ENCODE measurements at places on chromosomes 13 and 19.

DNA sequence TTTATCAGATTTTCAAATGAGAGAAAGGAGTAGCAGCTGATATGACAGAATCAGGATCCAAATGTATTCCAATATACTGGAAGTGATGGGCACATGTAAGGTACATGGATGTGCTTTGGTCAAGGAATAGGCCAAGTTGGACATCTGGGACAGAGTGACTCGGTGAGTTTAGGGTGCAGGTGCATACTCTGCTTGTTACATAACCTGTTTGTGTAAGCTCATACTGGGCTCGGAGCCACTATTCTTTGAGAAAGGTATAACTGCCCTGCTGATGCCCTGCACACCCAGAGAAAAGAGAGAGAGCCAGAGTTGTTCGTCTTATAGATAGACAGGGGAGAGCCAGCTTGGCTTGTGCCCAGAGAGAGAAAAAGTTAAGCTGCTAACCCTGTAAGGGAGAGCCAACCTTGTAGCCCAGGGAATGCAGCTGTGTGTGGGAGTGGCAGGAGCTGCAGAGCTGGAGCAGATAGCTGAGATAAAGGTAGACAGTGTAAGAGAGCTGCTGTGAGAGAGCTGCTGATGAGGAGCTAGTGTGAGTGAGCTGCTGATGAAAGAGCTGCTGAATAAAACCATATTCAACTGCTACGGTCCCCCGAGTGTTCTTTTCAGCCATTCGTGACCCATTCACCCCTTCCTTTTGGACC, 40.7 kb upstream of the N4BP2L1 start:
- no peak for DNase-seq

DNA sequence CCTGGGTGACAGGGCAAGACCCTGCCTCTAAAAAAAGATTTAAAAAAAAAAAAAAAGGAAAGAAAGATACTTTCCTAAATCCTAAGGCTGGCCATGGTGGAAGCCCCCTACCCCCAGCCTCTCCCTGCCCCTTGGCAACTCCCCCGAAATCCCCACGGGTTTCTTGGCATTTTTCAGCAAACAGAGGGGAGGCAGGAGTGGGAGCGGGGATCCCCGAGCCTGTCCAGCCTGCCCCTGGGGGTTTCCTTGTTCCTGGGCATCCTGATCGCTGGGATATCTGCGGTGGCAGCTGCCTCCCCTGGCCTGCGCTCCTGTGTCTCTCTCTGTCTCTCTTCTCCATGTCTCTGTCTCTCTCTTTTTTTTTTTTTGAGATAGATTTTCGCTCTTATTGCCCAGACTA, 3.4 kb upstream of the EBI3 start:
- no peak for DNase-seq

- DNase-seq = peak; percentile 26
Observed at GRCh38 chr19:42325896-42326771, 699 bp downstream of the MEGF8 start.

- no peak for DNase-seq
Observed at GRCh38 chr13:99378985-99379733, 72.0 kb upstream of the GPR183 start.

- peak; percentile 67 for DNase-seq
Observed at GRCh38 chr19:46081928-46082727, 41.3 kb upstream of the IGFL4 start.

DNA sequence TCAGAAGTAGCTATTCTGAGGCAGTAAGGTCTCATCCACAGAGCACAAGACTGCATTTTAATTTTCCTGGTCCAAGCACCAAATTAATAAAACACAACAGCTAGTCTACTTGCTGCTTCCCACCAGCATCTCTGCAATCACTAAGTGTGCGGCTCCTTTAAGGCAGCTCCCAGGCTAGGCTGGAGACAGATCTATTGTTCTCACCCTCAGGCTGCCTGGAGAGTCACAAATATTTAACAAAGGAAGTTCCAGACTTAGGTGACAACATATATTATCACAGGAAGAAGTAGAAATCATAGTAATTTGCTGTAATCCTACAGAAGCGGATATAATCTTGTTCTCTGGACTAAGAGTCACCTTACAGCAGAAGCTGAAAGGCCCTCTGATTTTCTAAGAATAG, 2.2 kb upstream of the EID2 start:
- DNase-seq = no peak

GRCh38 chr13:30493658-30494381, 28.1 kb upstream of the HMGB1 start:
- no peak for DNase-seq

DNA sequence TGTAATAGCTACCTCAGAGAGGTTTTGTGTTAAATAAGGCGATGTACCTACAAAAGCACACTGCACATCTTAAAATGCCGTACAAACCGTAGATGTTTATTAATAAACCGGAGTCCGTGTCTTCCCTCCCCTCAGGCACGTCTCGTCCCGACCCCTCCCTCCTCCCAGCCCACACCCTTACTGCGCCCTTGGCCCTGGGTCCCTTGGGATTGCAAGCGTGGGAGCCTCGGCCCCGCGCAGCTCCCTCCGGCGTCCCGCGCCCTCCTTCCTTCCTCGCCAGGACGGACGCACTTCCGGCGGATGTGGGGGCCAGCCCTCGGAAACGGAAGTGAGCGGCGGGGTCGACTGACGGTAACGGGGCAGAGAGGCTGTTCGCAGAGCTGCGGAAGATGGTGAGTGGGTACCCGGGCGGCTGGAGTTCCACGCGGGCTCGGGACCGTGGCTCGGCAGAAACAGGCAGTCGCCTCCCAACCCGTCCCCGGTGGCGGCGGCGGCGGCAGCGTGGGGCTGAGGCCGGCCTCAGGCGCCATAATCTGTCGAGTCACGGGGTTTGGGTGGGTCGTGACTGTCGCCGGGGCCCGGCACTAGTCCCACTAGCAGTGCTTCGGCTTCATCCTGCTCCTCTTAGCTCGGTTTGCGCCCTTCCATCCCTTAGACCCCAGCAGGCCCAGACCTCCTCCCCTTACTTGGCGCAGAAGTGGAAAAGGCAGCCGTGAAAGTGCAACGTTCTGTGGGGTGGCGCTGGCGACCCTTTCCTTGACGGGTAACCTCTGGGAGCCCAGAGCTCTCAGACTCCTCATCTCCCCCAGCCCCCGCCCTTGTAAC, at the start of gene POMP:
Gene POMP (plus strand): TSS at position 335 of the 825 bp plus-strand sequence. CDS start 55 bp downstream, at position 390.
- peak; percentile 99 for DNase-seq

DNA sequence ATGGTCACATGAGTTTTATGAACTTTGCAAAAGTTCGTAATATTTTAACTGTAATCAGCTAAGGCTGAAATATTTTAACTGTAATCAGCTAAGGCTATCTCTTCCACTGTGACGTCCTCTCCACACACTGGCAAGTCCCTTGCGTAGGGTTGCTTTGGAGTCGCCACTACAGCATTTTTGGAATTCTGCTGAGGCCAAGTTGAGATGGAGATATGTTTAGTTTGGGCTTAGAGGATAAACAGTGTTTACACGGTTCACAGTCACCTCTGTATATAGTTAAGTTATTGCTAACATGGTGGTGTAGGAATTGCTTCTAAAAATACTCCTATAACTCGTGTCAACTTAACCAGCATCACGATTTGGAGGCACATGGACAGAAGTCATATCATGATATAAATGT, 143.6 kb upstream of the SERP2 start:
- peak; percentile 59 for DNase-seq

DNA sequence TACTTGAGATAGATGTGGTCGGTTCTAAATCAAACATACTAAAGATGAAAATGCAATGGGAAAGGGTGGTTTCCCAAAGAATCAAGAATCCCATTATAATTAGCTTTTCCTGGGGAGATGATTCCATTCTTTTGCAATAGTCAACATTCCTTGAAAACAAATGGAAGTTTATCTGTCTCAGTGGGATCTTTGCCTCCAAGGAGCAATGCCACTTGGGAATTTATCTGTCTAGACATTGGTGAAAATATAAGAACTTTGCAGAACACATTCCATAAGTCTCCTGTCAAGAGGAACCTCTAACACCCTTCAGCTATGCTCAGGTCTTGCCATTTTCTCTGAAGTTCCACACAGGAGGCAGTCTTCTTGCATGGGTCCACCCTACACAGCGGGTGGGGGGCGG, 152.5 kb downstream of the KCTD12 start:
- DNase-seq = no peak

GRCh38 chr13:109968876-109969577, 182.6 kb upstream of the IRS2 start:
- peak; percentile 12 for DNase-seq

- peak; percentile 50 for DNase-seq
Observed at GRCh38 chr13:30905932-30906383, at the start of gene MEDAG. Gene MEDAG (plus strand): TSS chr13:30906271. CDS start chr13:30906516, 245 bp downstream.

- no peak for DNase-seq
Observed at GRCh38 chr19:47417107-47417745, 2.1 kb downstream of the MEIS3 start.

DNA sequence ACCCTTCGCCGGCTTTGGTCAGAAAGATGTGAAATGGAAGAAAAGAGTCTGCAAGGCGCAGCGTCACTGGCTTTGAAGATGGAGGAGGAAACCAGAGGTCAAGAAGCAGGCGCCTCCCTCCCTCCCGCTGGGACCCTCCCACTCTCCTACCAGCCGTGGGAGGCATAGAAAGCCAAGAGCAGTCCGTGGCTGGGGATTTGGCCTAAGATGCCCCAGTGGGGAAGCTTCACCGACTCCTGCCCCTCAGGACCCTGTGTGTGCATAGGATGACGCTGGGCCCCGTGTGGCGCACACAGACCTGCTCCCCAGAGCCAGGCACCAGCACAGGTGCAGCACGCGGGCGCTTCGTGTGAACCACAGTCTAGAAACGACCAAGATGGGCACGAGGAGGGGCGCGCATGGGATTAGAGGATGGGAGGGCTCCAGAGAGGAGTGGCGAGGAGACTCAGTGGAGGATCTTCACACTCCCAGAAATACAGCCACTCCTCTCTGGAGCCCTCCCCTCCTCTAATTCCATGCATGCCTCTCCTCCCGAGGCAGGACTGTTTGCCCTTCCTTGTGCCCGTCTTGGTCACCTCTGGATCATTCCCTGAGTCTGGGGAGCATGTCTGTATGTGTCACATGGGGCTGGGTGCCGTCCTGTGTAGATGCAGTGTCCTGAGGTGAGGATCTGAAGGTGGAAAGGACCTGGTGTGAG, 194.3 kb downstream of the TEX29 start:
- DNase-seq = no peak

- DNase-seq = no peak
Observed at GRCh38 chr19:45121827-45122345, 28.9 kb downstream of the PPP1R37 start.

- DNase-seq = no peak
Observed at GRCh38 chr13:68987585-68987984, 1120.0 kb upstream of the ATXN8OS start.

DNA sequence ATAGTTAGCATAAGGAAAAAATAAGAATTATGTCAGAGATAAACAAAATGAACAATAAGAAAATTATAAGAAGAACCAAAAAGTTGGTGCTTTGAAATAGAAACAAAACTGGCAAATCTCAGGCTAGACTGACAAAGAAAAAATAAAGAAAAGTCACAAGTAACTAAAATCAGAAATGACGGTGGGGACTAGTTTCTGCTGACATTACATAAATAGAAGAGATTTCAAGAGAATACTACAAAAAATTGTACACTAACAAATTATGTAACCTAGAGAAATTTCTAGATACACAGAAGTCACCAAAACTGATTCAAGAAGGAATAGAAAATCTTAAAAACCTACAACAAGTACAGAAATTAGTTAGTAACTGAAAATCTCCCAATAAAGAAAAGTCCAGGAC, 355.6 kb upstream of the SGCG start:
- no peak for DNase-seq

DNA sequence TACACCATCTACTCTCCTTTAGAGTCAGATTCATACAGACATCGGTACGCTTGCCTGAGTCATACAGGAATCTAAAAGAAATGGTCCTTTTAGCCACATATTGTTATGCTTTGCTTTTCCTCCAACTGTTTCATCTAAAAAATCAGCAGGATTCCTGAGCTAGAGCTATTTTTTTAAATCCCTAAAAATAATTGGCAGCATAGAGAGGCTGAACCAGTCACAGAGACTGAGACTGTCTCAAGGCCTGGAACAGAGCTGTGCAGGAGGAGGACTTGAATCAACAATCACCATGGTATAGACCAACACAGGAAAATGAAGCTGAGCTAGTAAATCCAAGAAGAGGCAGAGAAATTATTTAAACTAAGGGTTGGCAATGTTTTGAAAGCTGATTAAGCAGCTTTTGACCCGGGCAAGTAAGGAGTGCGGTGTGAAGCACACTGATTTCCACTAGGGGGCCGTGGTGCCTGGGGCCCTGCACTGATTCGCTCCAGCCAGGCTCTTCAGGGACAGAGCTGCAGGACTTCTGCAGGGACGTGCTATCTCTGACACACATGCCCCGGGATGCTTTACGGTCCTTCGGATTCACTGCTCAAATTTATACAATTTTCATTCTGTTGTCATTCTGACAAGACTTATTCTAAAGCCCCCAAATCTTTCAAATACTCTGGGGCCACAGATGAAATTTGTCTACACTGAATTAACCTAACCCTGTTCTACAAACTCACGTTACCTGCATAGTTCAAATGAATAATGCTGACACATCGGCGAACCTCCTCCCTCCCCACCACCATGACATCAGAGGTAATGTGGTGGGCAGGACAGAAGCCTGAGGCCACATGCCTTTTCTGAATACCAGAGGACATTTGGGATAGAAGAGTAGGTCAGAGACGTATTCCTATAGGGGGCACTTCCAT, 87.6 kb upstream of the SLC15A1 start:
- peak; percentile 79 for DNase-seq

GRCh38 chr19:28294395-28294794, 918.6 kb downstream of the UQCRFS1 start:
- DNase-seq = no peak

DNA sequence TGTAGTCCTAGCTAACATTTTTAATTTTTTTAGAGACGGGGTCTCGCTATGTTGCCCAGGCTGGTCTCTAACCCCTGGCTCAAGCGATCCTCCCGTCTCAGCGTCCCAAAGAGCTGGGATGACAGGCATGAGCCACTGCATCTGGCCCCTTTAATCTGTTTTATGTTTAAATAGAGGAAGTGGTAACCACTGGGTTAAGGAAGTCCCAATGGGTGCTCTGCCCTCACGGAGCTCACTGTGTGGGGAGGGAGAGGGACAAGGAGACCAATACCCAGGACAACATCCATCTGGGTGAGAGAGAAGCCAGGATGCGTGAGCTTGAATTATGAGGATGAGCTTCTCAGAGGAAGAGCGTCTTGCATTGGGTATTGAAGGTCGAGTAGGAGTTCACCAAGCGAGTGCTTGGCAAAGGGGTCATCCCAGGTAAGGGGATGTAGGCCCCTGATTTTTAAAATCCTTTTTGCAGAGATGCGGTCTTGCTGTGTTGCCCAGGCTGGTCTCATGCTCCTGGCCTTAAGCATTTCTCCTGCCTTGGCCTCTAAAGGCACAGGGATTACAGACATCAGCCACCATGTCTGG, 13.8 kb downstream of the YJU2 start:
- no peak for DNase-seq

- DNase-seq = no peak
Observed at GRCh38 chr13:27008733-27009132, 162.9 kb downstream of the USP12 start.

DNA sequence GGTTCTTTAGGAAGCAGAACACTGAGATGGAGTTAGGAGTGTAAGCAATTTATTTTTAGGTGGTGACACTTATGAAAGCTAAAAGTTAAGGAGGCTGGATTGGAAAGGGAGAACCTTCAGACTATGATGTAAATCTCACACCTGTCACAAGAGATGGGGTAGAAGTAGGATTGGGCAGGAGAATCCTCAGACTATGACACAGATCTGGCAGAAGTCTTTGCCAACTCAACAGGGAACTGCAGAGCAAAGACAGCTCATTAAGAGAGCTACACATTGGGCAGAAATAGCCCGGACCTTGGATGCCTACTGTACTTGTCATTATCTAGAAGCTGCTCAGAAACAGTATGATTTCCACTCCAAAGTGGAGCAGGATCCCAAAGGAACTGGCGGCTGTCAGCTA, 134.4 kb downstream of the DNAJC15 start:
- DNase-seq = no peak
